ENCODE measurements at places on chromosomes 4 and X.

DNA sequence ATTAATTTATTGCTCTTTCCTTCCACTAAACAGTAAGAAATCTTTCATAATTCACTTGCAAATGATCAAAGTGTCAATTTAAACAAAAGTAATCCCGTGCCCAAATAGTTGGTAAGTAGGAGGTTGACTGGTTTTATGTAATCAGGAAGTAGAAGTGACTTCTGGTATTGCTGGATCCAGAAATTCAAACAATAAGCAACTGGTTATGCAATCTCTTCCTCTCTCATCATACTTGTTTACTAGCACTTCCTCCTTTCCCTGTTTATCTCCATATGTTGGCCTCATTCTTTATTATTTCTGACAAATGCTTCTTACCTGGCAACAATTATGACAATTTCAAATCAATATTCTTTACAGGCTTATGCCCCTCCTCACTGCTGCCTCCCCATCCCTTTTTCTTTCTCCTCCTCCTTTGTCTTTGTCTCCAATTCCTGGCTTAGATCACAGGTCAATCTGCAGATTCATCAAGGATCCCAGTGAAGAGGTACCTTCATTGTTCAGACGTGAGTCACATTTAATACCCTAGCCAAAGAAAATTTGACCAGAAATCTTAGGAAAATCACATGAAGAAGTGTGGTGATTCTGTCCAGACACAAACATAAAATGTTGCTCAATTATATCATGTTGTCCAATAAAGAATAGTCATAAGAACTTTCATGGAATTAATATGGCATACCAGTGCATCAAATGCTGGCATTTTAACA is 323.2 kb upstream of the PCDH7 start:
- no peak for DNase-seq

DNA sequence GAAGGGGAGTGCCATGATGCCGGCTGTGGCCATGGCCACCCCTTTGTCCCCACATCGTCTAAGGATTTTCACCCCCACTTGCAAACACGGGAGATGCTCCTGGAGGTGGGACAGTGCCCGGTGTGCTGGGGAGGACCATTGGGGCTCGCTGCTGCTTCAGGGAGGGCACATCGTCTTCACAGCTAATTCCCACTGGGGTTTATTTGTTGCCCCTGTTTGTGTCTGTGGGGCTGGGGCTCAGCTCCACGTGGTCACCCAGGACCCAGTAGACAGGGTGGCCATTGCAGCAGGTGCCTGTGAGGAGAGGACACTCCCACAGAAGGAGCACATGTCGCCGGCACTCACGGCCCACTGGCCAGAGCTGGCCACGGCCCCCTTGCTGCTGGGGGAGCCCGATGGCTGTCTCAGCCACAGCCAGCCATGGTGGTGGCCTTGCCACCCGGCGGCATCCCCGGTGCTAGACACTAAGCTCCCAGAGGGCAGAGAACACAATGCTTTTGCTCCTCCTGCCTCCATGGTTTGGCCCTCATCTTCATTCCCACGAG is 27.8 kb upstream of the GRPEL1 start:
- DNase-seq, result no peak

- DNase-seq, result no peak
Observed at GRCh38 chr4:164959896-164960295, 17.6 kb downstream of the TRIM61 start.

GRCh38 chrX:15033917-15034316 is 160.7 kb downstream of the MOSPD2 start:
- DNase-seq, result no peak

- DNase-seq, result no peak
Observed at GRCh38 chrX:1496076-1496475, 40.9 kb downstream of the P2RY8 start.

- DNase-seq, result no peak
Observed at GRCh38 chr4:22072240-22072639, 123.7 kb upstream of the KCNIP4 start.

DNA sequence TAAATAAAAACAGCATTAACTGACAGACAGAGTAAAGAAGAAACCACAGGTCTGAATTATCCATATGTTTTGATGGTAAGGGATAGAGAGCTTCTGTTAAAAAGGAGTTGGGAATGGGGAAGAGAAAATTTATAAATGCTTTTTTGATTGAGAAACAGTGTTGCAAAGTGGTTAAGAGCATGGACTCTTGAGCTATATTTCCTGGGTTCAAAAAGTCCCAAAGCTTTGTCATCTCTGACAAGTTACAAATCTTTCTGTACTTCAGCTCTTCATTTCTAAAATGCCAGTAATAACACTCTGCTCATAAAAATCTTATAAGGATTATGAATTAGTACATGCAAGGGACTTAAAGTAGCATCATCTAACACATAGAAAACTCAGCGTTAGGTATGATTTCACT is 62.2 kb downstream of the N4BP2 start:
- no peak for DNase-seq

- DNase-seq, result no peak
Observed at GRCh38 chr4:158036998-158037397, 135.8 kb downstream of the GASK1B start.

DNA sequence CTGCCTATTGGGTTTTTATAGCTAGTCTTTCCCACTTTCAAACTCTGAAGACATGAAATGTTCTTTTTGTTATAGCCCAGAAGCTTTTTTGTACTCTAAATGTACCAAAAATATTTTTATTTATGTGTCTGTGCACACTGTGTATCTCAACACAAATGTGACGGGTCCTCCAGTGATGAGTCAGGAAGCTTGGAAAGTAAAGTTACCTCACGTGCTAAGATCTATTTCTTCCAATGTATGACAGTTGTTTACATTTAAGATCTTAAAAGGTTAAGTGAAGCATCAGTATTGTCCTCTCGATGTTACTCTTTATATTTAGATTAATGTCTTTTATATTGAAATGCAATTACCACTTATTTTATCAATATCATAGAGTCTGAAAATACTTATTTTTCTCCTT is 29.1 kb upstream of the PRSS12 start:
- DNase-seq, result no peak

GRCh38 chr4:2073808-2074481 is 14.8 kb downstream of the NAT8L start:
- no peak for DNase-seq

GRCh38 chr4:98232202-98232601 is 29.0 kb upstream of the RAP1GDS1 start:
- DNase-seq, result no peak

DNA sequence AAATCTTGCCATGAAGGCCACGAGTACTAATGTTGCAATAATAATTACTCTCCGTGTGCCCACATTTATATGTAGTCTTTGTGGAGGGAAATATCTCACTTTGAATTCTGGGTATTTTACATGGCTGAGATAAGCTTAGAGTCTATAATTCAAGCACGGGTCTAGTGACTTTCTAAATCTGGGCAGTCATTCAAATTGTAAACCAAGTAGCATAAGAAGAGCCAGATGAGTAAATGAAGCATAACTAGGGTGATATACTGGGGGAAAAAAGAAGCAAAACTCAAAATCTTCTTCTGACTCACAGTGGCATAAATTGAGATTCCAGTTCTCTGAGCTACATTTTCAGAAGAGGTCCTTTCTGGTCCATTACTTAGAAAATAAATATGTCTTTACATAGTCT is 53.0 kb downstream of the MAPK10 start:
- no peak for DNase-seq

DNA sequence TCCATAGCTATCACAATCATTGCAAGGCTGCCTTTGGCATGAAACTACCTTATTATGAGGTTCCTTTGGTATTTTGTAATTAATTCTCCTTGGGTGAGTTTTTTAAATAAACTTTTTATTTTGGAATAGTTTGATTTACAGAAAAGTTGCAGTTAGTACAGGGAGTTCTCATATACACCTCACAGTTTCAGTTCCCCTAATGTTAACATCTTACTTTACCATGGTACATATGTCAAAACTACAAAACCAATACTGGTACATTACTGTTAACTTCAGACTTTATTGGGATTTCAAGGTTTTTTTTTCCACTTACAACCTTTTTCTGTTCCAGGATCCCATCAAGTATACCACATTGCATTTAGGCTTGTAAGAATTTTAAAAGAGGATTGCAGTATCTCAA is 52.0 kb upstream of the RGN start:
- no peak for DNase-seq

GRCh38 chr4:185936650-185937376 is 124.8 kb upstream of the SORBS2 start:
- no peak for DNase-seq

DNA sequence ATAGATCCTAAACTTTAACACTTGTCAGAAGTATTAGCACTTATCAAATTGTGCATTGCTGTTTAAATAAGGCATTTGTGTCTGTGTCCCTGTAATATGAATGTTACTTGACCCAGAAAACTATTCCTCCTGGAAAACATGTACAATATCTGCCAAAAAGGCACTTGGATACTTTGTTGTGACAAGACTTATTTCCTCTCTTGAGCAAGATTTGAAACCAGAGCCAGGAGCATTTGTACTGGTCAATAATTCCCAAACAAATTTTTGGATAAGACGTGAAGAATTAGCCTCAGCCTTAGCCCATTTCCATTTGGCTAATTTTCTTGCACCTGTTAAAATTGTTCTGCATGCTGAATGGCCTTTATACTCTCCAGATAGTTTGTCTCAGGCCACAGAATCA is 176.3 kb upstream of the GK2 start:
- DNase-seq, result no peak

DNA sequence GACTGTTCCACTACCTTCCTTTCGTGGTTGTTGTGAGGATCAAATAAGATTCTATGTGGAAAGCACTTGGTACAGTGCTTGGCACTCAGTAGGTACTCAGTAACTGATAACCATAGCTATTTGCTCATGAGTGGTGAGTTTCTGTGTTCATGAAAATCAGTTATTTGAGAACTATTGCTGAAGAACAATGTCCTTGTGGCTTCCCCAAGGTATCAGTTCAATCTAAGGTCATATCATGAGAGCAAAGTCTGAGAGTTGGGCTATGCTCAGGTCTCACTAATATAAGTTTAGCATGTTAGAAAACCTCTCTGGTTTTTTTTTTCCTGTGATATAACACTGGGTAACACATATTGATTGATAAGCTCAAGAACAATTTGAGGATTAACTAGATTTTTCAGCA is 147.8 kb downstream of the GRIA3 start:
- DNase-seq, result no peak

DNA sequence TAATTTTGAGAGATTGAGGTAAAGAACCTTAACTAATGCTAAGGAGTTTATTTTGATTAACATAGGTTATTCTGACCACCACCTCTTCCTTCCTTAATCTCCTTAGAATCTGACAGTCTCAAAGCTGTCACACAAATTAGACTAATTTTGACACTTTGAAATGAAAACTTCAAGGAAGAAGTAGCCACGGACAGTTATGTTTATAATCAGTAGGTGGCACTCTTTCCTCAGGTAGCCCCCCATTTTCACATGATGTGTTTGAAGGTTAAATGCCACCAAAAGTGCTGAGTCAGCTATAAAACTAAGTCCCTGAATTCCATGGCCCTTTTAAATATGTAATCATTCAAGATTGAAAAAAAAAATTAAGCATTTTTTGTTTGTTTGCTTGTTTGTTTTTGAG is 22.4 kb downstream of the TMEM33 start:
- DNase-seq, result no peak

- no peak for DNase-seq
Observed at GRCh38 chr4:70734971-70735370, 13.2 kb downstream of the RUFY3 start.

DNA sequence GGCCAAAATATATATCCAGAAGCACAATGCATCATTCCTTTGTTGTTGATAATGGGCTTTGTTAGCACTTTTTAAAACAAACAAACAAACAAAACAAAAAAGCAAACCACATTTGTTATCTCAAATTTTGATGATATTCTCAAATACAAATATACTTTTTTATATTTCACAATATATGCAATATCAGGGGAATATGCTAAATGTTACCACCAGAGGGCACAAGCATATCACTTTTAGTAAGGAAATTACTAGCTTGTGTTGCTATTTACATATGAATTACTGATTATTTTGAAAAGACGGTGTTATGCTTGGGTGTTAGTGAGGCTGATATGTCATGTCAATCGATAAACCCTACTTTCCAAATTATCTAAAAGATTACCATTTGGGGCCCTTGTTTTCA is 29.1 kb downstream of the RIPPLY1 start:
- peak; percentile 9 for DNase-seq

GRCh38 chr4:153189016-153189801 is 15.0 kb upstream of the TRIM2 start:
- no peak for DNase-seq

GRCh38 chr4:124953061-124953460 is 240.5 kb upstream of the ANKRD50 start:
- no peak for DNase-seq

DNA sequence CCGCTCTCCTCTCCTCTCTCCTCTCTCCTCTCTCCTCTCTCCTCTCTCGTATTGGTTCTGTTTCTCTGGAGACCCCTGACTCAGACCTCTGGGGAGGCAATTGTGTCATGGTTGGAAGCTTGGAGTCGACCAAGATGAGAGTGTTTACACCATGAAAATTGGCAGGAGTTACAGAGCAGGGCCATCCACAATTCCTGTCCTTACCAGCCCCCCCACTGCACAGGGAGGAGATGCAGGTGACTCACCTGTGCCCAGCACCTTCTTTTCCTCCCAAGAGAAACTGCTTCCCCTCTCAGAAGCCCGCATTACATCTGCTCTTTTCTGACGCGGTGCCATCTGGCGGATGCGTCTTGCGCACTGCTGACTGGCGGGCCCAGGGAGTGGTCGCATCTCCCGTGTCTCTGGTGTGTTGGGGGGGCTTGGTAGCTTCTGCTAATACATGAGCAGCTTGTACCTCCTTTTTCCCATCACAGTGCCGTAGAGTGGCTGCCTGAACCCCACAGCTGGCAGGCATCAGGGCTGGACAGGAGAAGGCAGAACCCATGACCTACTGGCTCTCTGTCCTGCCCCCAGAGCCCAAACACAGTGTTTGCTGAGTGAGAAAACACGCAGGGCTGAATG is 31.4 kb upstream of the GPR78 start:
- DNase-seq, result no peak

- DNase-seq, result no peak
Observed at GRCh38 chr4:40990899-40991265, 223.5 kb downstream of the APBB2 start.

DNA sequence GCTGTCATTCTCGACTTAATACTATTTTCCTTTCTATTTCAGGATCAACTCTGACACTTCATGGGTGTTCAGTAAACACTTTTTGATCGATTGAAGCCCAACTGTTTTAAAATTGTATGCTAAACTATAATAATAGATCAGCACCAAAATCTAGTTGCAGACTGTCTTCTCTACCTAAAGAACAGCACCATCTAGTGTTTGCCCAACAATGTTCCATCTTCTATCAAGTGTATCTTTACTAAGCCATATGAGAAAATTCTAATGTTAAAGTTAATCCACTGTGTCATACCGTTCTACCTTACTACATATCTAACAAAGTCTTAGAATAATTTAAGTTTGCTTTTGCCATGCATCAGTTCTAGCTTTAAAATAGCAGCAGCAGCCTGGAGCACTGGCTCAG is 113.0 kb upstream of the PRDX4 start:
- DNase-seq, result peak; percentile 48

GRCh38 chr4:88697141-88697540 is 488 bp downstream of the NAP1L5 start:
- no peak for DNase-seq

- DNase-seq, result no peak
Observed at GRCh38 chrX:37371578-37371991, 22.4 kb downstream of the PRRG1 start.

Data from NCI-H345 (cell line).